ENCODE measurements at places on chromosomes 3 and 15.

GRCh38 chr3:111103807-111104206, 32.2 kb downstream of the NECTIN3 start:
- no peak for DNase-seq

DNA sequence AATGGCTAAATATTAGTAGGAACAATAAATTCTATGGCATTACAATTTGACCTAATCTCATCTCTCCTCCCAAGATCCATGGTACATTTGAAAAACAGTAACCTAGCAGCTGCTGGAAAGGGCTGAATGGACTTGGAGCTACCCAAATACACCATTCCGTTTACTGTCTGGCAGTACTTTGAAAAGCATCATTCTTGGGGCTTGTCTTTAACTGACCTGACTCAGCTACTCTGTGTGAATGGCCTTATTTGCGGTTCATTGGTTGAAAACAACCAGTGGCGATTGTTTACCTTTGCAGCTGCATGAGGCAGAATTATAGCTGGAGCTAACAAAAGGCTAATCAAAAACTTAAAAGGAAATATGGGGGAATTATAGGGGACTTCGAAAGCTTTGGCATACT, 311.2 kb upstream of the MCTP2 start:
- no peak for DNase-seq

DNA sequence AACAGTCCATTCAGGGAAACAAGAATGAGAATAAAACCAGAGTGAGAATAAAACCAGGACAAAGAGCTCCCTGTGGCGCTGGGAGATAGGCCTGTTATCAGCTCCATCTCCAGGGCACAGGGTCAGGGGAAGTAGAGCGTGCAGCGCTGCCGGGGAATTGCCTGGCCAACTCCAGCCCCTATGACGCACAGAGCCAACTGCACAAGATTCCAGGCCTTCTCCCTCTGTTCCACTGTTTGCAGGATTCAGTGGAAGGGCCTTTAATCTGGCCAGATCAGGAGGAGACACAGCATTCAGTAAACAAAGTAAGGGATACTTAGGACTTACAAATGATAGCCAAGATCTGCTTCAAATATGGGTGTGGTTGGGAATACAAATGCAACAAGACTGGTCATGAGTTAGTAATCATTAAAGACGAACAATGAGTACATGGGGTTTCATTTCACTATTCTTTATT, 49.4 kb downstream of the ITGB5 start:
- DNase-seq, result peak; percentile 56

GRCh38 chr3:113103588-113103987, 107.8 kb upstream of the BOC start:
- no peak for DNase-seq

DNA sequence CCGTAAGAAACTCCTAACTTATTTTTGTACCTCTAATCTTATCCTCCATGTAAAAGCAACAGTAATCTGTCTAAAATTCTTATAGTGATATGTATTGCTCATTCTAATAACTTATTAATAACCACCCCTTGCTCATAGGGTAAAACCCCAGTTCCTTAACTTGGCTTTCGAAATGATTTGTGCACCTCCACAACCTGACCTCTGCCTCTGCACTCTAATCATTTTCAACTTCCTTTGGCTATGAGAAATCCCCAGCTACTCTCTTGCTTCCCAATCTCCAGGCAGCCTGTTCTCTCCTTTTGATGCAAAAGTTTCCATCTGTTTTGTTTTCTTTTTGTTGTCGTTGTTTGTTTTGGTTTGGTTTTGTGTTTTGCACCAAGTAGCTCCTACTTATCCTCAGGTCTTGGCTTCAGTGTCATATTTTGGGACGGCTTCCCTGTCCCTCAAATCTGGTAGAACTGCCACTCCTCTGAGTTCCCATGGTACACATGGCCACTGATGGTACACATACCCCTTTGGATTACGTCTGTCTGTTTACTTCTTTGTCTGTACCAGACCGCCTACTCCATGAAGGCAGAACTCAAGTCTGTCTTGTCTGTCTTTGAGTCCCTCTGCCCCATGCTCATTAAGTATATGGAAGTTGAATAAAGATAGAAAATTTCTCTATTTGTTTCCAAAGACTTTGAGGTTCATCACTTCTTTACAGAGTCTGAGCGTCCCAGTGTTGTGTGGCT, 105.6 kb upstream of the TGFBR2 start:
- no peak for DNase-seq

GRCh38 chr3:9233814-9234600, 15.4 kb downstream of the SRGAP3 start:
- DNase-seq, result no peak

DNA sequence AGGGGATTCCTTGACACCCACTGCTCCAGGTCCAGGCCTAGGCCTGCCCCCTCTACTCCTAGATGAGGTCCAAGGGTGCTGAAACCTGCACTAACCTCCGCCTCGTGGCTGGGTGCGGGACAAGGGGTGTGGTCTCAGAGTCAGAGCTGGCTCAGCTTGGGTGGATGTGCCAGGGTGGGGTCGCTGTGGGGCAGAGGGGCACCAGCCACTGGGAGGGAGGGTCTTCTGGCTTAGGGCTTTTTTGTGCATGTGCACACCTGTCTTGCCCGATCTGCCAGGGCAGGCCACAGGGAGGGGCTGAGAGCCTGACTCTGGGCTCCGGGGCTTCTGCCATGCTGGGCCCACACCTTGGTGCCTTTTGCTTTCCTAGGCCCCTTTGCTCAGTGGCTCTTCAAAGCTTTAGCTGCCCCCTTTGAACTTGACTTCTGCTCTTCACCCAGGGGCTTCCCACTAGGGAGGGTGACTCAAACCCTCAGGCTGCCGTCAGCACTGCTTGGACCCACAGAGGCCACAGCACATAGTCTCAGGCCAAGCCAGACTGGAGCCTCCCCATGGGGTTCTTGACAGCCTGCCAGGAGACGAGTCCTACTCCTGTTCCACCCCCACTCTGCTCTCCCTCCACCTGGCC, 73.0 kb downstream of the KLF13 start:
- DNase-seq, result no peak

- DNase-seq, result no peak
These were observed 22.4 kb downstream of the ARL8B start for GRCh38 chr3:5144316-5144994.

DNA sequence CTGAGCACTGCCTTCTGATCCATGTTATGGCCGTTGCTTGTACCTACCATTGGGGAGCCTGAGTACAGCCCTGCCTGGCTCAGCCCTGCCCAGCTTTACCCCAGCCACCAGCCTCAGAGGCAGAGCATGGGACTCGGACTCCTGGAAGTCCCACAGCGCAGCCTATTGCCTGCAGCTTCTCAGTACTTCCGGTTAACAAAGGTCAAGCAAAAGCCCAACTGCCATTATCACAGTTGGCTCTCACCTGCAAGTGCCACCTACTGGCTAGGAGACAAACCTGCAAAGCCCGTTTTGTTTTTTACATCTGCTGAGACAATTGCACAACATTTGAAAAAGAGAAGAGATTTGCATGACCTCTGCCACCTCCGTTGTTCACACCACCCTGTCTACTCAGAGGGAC, 1081.7 kb downstream of the NAALADL2 start:
- DNase-seq, result no peak

DNA sequence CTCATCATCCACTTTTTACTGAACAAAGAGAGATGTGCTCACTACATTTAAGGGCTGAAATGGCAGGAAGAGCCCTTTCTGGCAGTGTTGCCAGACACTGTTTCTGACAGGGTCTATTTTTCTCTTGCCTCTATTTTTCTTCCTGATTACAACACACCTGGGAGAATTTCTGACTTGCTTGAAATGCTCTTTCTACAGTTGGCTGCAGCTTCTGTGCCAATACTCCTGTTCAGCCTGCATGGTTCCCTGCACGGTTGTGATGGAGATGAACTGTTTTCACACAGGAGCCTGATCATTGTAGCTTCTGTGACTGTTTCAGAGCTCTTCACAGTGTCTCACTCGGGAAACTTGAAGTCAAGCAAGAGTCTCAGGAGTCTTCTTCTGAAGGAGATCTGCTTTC, 83.0 kb upstream of the DLG1 start:
- no peak for DNase-seq

GRCh38 chr15:91865950-91866349, 12.4 kb downstream of the SLCO3A1 start:
- no peak for DNase-seq

GRCh38 chr15:67249830-67250229, 4.6 kb downstream of the AAGAB start:
- DNase-seq, result no peak

GRCh38 chr3:134027631-134028030, 2.1 kb downstream of the SLCO2A1 start:
- no peak for DNase-seq

- no peak for DNase-seq
These were observed 169.7 kb upstream of the TMCO5A start for GRCh38 chr15:37764733-37765191.

GRCh38 chr15:23736033-23736673, 49.0 kb upstream of the NDN start:
- no peak for DNase-seq

- no peak for DNase-seq
These were observed 8.3 kb downstream of the SETD5 start for GRCh38 chr3:9405756-9406155.

- peak; percentile 41 for DNase-seq
These were observed 198.5 kb upstream of the COL8A1 start for GRCh38 chr3:99439892-99440291.

- no peak for DNase-seq
These were observed 13.5 kb downstream of the MCCC1 start for GRCh38 chr3:183085634-183086390.

DNA sequence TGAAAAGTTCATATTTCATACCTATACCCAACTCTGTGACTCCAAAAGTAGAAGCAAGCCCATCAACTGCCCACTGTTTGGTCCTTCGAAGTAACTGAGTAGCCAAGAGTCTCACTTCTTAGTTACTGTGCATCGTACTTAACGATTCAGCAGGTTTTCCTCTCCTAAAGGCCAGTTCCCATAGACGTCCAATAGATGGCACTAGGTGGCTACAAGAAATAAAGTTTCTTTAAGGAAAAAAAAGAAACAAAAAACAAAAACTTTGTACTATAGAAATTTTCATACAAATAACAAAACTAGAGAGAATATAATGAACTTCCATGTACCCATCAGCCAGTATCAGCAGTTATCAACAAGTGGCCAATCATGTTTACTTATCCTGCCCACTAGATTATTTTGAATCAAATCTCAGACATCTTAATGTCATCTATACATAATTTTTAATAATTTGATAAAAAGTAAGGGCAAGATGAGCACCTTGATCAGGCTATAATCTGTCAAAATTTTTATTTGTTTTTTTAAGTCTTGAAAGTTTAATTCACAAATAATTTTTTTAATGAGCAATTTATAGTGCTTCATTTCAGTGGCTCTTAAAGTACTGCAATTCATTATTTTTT, 63.8 kb upstream of the ACP3 start:
- no peak for DNase-seq

GRCh38 chr3:128922804-128923459, 43.5 kb downstream of the ACAD9 start:
- DNase-seq, result no peak

GRCh38 chr3:140351466-140351865, 326.4 kb upstream of the TRIM42 start:
- DNase-seq, result no peak

DNA sequence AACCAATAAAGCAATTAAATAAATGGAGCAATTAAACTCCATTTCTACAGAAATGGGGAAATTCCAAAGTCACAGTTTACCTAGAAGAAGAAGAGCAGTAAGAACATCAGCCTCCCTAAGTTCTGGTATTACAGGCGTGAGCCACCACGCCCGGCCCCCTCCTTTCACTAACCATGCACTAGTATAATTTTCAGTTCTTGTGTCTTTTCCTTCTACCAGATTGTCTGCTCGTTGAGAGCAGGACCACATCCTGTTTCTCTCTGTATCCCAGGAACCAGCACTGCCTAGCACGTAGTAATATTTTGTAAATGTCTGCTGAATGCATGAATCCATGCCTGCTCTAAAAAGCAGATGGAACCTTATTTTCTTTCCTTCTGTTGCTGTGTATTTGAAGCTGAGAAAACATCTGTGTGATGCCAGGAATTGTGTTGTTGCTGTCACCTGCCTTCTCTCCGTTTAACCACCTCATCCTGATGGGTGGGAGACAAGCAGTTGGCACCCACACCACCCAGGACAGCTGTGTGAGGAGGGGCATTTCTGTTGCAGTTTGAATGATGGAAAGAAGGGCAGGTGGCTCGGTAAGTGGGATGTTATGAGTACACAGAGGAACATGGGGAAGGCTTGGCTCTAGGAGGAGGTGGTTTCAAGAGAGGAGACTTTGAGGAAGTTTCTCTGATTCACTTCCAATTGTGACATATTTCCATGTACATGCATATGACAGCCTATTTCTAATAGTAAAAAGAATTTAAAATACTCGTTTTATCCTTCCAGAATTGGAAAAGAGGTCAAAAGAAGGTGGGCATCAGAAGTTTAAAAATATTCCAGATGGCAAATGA, 30.1 kb downstream of the PXYLP1 start:
- no peak for DNase-seq

GRCh38 chr3:72907731-72908620, 20.1 kb downstream of the GXYLT2 start:
- peak; percentile 67 for DNase-seq

DNA sequence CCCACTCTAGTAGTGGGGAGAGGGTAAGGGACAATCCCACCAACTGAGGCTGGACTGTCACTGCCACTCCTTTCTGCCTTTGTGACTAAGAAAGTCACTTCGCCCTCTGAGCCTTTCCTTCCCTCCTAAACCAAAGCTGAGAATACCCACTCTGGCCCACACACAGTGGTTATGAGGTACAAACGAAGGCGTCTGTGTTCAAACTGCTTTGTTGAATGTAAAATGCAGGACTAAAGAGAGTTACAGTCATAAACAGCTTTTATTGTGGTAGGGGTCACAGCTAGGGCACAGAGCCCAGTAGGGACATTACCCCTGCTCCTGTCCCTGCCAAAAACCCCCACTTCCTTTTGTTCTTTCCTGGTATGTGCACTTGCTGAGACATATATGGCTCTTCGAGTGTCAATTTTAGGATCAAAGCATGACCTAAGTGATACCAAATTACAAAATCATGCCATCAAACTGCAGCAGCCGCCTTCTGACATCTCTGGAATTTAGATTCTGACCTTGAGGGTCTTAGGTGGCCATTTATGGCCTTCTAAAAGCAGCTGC, 45.1 kb downstream of the CTDSPL start:
- no peak for DNase-seq

GRCh38 chr3:26712211-26713026, 89.8 kb downstream of the LRRC3B start:
- no peak for DNase-seq

Measured in GM04503 (cell line).